GM12891 (cell line): ENCODE measurements at places on chromosomes 12 and 14.

- no peak for DNase-seq
These were observed 799 bp downstream of the SLC38A6 start for GRCh38 chr14:60981633-60982455.

GRCh38 chr12:52683575-52684300 lies 3.5 kb upstream of the KRT1 start:
- DNase-seq = no peak

- DNase-seq = no peak
These were observed 612.0 kb downstream of the FLRT2 start for GRCh38 chr14:86141966-86142365.

- no peak for DNase-seq
These were observed 321.1 kb downstream of the NPAS3 start for GRCh38 chr14:33259764-33260163.

- DNase-seq = peak; percentile 78
These were observed 17.0 kb downstream of the ZDHHC22 start for GRCh38 chr14:77124345-77125280.

- DNase-seq = no peak
These were observed 16.4 kb upstream of the CELA1 start for GRCh38 chr12:51362747-51363342.

GRCh38 chr14:75609606-75610475 lies 31.4 kb downstream of the FLVCR2 start:
- no peak for DNase-seq

DNA sequence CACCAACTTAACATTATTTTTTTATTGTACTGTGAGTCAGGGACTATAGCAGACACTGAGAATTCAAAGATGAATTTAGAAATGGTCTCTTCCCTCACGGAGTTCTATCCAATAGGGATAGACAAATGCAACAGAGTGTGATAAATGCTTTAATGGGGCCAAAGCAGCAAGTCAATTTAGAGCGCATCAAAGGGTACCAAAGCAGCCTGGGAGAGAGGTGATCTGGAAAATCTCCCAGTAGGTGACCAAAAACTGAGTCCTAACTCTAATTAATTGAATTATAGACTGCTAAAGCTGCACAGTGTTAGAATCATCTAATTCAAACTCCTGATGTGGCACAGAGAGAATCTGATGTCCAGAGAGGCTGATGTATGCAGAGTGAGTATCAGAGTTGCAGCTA lies 2.6 kb downstream of the LIN7A start:
- no peak for DNase-seq

DNA sequence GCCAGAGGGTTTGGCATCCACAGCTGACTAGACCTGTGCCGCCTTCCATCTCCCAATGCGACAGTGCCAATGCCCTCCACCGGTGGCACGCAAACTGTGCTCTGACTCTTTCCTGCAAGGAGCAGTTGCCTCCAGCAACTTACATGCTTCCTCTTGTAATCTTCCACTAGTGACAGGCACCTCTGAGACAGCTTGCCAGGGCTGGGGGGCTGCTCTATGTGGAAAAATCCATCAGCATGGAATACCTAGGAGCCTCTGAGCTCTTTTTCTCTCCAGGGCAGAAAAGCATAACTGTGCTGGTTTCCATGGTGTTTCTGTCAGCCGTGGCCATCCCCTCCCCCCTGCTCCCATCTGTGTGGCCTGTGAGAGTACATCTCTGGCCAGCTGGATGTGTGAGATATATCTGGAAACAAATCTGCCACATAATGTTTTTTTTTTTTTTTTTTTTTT lies 110.6 kb downstream of the MYRFL start:
- no peak for DNase-seq

DNA sequence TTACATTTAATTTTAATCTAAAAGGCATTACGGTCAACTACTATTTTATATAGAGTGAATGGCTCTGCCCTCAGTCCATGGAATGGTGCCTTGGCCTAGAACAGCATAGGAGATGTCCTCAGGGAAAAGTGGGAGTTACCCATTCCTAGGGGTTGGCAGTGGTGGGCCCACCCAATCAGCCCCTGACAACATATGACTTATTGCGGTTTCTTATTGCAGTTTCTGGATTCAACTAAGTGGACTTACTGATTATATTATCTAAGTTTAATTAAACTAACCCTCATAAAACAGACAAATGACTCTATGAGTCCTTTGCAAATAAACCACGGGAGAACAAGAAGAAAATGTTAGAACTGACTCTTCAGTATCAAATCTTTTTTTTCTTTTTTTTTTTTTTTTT lies 2.3 kb upstream of the PPP2R5E start:
- DNase-seq = no peak

GRCh38 chr12:109359131-109359690 lies 11.5 kb downstream of the MYO1H start:
- DNase-seq = no peak

GRCh38 chr14:90960818-90961217 lies 99.6 kb downstream of the RPS6KA5 start:
- no peak for DNase-seq

DNA sequence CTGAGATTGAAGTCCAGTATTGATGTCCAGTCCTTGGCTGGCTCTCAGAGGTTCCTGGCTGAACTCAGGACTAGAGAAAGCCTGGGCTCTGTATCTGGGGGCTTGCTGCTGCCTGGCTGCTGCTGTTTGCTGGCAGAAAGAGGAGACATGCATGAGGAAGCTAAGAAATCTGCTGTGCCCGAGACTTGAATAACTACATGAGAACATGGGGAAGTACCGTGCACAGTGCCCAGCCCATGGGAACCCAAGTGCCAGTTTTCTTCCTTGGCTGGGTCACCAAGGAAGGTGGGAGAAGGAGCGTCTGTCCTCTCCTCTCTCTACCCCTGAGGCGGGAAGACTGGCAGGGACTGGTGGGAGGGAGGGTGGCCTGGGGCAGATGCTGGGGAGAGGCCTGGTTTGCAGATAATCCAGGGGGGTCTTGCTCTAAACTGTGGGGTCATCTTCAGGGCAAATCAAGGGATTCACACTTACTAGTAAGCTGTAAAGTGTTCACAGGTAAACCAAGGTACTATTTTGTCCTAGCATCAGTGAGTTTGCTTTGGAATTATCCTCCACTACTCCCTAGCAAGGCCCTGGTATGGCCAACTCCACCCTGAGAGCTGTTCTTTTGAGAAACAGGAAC lies 13.8 kb upstream of the ZFP36L1 start:
- DNase-seq = no peak

- no peak for DNase-seq
These were observed 20.0 kb downstream of the NFKBIA start for GRCh38 chr14:35384455-35385041.

GRCh38 chr14:82757776-82758175 lies 1224.1 kb upstream of the SEL1L start:
- no peak for DNase-seq

- DNase-seq = no peak
These were observed 6.8 kb downstream of the CEP170B start for GRCh38 chr14:104871656-104872468.

DNA sequence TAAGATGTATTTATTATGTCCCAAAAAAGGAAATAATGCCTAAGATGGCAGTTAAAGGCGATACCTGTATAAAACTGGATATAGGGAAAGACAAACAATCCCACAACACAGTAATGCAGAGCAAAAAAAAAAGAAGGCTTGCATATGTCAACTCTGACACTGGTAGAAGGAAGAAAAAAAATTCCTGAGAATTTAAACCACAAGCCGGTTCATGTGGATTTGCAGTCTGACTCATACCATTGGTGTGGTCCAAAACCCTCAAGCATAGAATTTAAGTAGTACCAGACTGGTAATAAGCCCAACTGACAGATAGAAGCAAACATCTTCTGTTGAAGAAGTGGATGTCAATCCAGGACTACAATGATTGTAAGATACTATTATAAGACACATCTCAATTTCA lies 7.2 kb downstream of the DNAI7 start:
- DNase-seq = no peak

DNA sequence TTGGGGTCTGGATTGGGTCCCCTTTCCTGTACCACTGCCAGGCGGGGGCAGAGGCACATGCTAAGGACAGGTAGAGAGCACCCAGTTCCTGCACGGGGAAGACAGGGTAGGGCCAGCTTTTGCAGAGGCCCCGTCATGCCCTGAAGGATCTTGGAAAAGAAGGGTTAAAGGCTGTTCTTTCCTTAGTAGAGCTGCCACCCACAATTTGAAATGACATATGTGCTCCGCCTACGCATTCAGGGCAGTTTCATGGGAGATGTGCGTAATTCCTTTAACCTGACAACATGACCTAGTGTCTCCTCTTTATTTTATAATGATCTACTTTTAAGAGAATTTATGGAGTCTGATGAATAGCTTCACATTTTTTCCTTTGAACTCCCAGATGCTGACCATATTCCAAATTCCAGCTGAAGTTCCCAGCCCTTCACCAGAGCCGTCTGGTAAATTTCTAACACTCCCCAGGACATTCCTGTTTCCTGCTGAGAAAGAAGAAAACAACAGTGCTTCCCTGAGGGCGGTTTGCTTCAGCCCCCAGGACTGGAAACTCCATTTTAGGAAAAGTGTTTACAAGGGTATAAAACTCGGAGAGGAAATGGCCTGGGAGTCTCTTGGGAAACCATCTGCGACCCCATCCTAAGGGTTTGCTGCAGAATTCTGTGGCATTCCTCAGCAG lies 58.9 kb upstream of the PLEKHG3 start:
- no peak for DNase-seq

- DNase-seq = no peak
These were observed 123.8 kb downstream of the NPAS3 start for GRCh38 chr14:33062476-33062875.

GRCh38 chr12:22306311-22306710 lies 28.2 kb downstream of the ST8SIA1 start:
- no peak for DNase-seq

- no peak for DNase-seq
These were observed 97.1 kb upstream of the DAAM1 start for GRCh38 chr14:59091404-59091803.

DNA sequence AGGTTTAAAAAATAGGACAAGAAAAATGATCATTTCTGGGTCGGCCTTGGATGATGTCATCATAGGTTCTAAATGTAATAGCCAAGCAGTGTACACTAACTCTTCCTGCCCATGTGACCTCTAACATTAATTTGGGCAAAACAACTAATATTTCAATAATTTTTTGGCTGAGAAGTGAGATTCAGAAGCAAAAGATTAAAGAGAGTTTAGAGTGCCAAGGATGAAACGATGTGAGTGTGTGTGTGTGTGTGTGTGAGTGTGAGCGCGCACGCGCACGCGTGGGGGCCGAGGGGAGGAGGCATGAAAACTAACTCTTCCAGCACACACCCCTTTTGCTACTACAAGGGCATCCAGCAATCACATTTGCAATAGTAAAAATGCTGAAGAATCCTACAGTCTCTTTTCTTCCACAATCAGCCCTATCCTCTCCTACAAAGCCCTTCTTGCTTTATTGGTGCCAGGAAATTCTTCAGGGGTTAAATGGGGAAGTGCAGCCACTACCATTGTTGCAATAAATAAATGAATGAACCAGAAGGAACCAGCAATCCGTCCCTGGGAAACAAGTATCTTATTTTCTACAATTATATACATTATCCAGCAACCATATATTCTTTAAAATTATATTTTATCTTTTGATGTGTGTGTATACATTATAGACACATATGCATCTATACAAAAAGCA lies 52.9 kb downstream of the PEBP1 start:
- no peak for DNase-seq

GRCh38 chr12:27762757-27763156 lies 17.3 kb upstream of the KLHL42 start:
- no peak for DNase-seq

GRCh38 chr14:77950371-77951063 lies 150.6 kb downstream of the ADCK1 start:
- DNase-seq = no peak

DNA sequence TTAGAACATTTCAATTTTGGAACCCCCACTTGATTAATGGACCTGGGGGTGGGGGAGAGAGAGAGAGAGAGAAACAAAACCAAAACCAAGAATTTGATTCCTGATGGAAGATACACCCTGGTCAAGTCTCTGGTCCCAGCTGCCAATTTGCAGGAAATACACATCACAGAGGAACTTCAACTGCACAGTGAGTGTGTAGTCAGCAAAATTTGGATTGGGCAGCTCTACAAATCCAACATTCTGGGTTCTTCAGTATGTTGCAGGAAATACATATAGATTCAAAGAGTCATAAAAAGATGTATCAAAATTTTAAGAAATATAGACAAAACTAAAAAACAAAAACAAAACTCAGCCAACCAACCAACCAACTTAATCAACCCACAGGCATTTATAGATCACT lies 17.4 kb downstream of the DNAH10 start:
- DNase-seq = no peak

- no peak for DNase-seq
These were observed 81.1 kb downstream of the ESR2 start for GRCh38 chr14:64213086-64213485.

- no peak for DNase-seq
These were observed 229.1 kb upstream of the PELI2 start for GRCh38 chr14:55889124-55889523.

- no peak for DNase-seq
These were observed 526.1 kb upstream of the FLRT2 start for GRCh38 chr14:85003805-85004204.

GRCh38 chr14:76698191-76698590 lies 63.1 kb upstream of the VASH1 start:
- DNase-seq = no peak

DNA sequence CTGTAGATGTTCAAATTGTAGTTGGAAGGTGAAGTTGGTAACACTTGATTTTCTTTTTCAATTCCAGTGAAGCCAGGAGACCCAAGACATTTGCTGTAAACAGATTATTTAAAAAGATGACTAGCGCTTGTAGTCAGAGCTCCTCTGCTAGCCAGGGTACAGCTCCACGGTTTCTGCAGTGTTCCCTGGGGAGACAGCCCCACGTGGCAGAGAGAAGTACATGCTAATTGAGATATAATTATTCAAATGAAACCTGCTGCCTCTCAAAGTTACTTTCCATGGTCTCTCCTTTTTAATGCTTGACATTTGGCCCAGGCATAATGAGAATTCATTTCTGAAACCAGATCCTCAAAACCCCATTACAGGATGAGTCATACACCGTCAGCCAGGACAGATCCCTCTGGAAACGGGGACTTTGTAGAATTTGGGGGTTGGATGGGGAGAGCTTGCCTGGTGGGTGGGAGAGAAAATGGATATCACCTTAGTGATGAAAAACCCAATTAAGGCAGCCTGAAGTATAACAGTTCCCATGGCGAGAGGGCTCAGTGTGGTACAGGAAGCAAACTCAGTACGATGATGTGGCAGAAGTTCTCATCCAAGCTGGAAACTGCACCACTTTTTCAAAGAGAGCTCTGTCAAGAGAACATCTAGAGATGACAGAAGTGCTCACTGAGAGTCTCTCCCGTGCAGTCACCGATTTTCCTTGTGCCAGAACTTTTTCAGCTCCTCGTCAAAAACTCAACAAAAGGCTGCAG lies 637.7 kb upstream of the TMEM132C start:
- DNase-seq = no peak

DNA sequence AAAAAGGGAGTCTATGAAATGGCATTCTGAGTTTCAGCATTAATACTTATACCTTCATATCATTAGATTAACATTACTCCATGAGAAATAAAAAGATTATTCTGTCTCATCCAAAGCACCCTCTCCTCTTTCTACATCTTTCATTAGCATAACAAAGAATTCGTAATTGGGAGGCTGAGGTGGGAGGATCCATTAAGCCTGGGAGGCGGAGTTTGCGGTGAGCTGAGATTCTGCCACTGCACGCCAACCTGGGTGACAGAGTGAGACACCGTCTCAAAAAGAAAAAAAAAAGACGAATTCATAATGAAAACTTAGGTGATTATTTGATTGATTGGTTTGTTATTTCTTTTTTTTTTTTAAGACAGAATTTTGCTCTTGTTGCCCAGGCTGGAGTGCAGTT lies 1.8 kb upstream of the CDK17 start:
- DNase-seq = no peak

GRCh38 chr12:27359578-27360340 lies 27.1 kb downstream of the BMAL2 start:
- DNase-seq = no peak
